ENCODE measurements at places on chromosomes 1 and 21.
A peak's percentile ranks its signal among the peaks of the same experiment; 100 is the strongest.

DNA sequence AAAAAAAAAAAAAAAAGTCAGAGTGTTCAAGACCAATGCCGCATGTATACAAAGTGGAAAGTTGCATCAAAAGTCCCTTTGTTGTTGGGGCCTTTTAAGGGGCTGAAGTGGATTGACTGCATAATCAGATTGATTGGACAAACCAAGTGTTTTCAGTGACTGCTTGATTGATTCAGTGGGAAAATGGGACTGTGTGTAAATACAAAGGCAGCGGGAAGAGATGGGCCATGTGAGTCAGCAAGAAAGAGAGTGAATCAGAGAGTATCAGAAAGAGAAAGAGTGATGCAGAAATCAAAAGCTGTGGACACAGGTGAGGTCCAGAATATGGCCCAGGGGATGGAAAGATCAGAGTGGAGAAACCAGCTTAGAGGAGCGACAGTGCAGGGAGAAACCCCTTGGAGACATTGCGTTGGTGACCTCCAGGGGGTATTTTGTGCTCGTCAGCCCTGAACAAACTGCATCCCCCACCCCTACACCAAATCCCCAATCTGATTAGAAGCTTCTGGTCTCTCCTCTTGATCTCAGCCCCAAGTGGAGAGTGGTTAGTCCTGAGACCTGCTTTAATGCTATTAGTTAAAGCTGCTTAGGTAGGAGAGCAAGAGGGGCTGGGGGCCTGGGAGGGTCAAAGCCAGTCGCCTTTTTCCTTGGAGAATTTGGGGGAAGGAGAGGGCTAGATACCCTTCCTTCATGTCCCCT is 5.1 kb upstream of the ETV3L start:
- no peak for DNase-seq

DNA sequence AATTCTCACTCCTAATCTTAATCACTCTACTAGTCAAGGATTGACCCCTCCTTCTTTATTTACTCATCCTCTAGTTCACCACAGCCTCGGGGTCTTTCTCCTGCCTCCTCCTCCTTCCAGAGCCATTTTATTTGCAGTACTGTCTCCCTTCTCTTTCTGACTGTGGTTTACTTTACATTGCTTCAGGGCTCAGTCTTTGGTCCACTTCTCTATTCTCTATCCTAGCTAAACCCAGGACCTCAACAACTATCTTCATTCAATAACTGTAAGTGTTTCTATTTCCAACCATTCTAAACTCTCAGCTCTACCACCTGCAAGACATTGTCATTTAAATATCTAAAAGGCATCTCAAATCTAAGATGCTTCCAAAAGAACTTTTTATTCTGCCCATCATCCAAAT is 493.8 kb downstream of the TTLL7 start:
- DNase-seq = no peak

GRCh38 chr1:51724797-51725196 is 107.9 kb downstream of the OSBPL9 start:
- DNase-seq = no peak

- no peak for DNase-seq
Measured at GRCh38 chr1:150365941-150366340, 2.0 kb downstream of the RPRD2 start.

DNA sequence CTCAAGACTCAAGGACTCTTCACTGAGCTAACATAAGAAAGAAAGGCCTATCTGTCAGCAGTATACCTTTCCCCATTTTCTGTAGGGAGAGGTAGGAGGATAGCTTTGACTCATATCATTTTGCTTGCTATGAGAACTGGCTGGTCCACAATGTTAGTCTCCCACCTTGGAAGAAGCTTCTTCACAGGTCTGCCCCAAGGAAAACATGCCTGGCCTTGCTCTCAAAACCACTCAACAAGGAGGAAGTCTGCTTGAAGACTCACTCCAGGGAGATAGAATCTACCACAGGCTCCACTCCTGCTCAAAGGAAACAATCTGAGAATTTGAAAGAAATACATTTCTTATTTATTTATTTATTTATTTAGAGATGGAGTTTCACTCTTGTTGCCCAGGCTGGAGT is 29.5 kb upstream of the LAMC1 start:
- DNase-seq = no peak

DNA sequence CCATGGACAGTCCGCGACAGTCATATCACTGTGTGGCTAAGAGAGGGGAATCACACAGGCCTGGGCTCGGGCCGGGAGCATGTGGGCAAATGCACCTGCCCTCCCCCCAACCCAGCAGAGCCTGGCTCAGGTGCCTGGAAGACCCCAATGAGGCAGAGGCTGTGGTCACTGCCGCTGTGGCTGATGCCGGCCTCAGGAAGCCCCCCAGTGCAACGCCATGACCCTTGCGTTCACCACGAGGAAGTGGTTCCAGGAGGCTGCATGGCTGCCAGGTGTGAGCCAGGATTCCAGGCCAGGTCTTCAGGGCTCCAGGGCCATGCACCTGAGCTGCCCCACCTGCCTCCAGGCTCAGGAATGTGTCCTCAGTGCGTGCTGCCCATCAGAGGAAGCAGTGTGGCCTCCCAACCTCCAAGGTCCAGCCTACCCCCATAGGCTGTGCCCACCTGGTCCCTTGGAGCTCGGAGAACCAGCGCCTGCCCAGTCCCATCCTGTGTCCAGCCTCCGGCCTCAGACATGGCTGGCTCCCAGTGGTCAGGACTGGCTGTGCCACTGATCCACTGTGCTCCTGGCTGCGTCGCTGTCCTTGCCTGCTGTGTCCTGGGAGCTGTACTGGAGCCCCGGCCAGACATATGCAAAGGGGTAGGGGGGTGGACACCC is 8.0 kb downstream of the ARHGEF16 start:
- no peak for DNase-seq

DNA sequence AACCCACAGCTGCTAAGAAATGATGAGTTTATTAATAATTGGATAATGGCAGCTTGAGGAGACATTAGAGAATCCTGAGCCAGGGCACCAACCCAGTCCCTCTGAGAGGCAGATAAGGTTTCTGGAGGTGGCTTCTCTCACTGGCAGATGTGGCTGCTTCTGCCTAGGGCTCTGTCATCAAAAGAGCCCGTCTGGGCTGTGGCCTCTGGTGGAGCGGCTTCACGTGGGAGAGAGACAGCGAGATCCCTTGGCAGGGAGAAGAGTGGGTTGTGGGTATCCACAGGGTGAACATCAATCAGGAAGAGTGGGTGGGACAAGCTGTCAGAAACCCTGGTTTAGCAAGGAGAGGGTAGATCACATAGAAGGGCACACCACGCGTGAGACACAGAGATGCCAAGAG is 30.0 kb downstream of the VWA5B1 start:
- no peak for DNase-seq

DNA sequence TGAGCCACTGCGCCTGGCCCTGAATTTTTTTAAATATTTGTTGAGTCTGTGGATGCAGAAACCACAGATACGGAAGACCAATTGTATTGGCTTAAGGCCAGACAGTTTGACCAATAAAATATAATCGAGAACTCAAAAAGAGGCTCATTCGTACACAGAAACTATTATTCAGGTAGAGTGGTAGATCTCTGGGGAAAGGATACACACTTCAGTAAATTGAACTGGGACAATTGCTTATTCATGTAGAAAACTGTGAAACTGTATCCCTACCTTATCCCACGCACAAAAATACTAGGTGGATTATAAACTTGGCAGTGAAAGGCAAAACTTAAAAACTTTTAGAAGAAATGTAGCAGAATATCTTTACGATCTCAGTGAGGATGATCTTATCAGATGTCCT is 25.0 kb upstream of the SHE start:
- no peak for DNase-seq

DNA sequence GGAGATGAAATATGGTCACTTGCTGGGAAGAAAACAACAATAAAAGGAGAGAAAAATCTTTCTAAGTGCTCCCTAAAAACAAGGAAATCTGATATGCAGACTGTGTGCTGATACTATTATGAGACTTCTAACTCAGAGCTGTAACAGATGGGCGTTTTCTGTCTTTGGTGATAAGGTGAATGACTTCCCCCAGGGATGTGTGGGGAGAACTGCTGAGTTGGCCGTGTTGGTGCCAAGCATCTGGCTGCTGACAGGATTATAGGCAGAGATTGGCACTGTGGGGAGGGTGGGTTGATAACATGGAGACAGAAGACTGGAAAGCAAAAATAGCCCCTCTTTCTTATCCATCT is 438.5 kb upstream of the PLXNA2 start:
- no peak for DNase-seq

DNA sequence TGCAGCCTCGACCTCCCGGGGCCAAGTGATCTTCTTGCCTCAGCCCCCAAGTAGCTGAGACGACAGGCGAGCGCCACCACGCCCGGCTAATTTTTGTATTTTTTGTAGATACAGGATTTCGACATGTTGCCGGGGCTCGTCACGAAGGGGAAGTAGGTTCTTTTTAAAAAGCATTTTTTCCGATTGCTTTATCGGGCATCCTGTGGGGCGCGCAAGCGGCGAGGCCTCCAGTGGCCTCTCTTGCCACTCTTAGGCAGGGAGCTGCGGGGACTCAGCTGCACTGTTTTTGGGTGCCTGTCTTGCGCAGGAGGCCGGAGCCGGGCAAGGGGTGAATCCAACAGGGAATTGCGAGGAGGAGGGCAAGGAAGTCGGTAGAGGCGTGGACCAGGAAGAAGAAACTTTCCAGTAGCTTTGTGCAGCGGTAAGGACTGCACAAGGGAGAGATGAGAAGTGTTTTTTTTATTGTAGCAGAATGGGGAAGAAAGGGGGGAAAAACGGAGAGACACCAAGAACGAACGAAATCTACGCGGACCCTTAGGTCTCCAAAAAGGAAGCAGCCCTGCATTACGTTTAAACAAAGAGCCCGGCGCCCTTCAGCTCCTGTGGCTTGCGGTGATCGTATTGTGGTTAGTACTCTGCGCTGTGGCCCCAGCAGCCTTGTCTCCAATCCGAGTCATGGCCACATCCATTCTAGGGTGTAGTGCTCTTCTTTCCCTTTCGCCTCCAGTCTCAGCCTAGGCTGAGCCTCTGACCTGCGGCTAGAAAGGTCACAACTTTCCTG is 164.8 kb downstream of the PPIAL4G start:
- peak; percentile 40 for DNase-seq

DNA sequence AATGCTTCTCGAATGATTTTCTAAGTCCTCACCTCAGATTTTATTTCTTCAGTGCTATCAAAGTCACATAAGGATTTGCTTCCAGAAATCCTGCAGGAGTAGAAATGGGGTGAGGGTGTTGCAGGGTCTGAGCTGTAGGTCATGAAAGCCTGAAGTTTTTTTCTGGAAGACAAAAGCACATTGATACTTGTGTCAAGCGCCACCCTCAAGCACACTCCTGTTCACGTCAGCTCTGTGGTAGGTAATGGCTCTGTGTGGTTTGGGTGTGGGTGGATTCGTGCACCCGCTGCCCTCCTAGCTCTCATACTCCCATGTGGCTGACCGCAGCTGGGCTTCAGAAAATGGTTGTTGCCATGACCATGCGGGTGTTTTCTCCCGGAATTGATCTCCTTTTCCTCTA is 39.9 kb downstream of the AKNAD1 start:
- no peak for DNase-seq

GRCh38 chr21:31580866-31581276 is 78.6 kb upstream of the SOD1 start:
- DNase-seq = peak; percentile 55

- no peak for DNase-seq
Measured at GRCh38 chr1:64581843-64582185, 111.9 kb downstream of the CACHD1 start.

- DNase-seq = no peak
Measured at GRCh38 chr1:168050880-168051279, 85.8 kb downstream of the GPR161 start.

DNA sequence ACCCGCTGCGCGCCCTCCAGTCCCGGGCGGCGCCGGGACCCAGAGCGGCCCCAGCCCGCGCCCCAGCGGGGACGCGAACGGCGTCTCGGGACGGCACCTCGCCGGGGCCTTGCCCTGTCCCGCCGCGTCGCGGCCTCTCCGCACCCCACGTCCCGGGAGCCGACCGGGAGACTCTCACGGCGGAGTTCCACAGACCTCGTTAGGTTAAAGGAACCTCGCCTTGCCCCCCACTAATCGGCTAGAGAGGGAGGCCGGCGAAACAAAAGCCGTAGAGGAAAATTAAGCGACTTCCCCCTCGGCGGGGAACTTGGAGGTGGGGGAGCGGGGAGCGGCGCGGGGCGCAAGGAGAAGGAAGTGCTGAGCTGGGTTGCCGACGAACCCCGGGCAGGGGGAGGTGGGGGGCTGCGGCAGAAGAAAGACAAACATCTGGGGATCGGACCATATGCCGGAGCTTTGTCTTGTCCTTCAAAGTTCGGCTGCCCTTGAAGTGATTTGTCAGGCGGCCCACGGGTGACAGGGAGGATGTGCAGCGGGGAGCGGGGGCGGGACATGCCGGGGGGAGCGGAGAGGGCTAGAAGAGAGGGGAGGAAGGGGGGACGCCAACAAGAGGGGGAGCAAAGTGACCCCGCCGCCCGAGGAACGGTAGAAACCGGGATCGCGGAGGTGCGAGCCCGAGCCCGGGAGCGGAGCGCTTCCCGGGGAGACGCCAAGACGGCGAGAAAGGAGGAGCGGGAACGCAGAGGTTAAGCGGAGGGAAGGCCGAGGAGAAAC is 120.0 kb upstream of the RRP15 start:
- no peak for DNase-seq

DNA sequence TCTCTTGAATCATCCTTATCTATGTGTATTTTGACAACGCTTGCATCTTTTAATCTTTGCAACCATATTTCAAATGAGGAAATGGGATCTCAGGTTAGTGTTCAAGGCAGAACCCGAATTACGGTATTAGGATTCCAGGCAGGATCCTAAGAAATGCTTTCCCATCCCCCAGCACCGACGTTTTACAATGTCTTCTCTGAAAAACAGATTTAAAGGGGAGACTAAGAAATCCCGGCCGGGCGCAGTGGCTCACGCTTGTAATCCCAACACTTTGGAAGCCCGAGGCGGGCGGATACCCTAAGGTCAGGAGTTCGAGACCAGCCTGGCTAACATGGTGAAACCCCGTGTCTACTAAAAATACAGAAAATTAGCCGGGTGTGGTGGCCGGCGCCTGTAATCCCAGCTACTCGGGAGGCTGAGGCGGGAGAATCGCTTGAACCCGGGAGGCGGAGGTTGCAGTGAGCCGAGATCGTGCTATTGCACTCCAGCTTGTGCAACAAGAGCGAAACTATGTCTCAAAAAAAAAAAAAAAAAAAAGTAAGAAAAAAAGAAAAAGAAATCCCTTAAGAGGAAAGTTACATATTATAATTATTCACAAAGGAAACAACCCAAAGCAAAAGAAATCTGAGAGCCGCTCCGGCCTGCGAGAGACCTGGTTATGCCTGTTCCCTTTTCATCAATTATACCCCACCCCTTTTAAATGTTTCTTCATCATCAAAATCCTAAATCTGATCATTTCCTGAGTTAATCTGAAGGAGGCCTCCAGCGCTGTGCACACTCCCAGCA is 801 bp upstream of the GORAB start:
- no peak for DNase-seq

DNA sequence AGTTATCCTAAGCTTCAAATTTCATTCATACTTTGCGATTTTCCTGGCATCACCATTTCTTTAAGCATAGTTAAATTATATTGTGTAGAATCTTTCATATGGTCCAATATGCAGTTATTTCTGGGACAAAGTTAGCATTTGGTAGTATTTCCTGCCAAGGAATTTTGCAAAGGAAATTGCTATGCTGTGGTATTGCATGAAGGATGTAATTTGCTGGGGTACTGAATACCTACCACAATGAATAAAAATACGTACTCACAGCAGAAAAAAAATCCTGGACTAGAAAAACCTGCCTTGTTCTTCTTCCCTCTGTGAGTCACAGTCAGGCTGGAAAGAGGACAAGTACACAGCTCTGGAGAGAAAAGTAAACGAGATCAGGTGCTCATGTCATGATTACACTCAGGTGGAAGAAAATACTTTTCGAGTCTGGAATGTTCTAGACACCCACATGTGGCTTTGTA is 241.2 kb downstream of the PTBP2 start:
- no peak for DNase-seq

All from stimulated activated CD4-positive, alpha-beta T cell treated with anti-CD3 and anti-CD28 coated beads, TNF-alpha, amount 100 ng/mL, for 48 hours (primary cell).